ENCODE measurements at places on chromosomes 3 and 15. TPM values are rescaled to one million over a fixed set of nuclear protein-coding genes. Genes with fewer than 3 reads are reported as not detected.

DNA sequence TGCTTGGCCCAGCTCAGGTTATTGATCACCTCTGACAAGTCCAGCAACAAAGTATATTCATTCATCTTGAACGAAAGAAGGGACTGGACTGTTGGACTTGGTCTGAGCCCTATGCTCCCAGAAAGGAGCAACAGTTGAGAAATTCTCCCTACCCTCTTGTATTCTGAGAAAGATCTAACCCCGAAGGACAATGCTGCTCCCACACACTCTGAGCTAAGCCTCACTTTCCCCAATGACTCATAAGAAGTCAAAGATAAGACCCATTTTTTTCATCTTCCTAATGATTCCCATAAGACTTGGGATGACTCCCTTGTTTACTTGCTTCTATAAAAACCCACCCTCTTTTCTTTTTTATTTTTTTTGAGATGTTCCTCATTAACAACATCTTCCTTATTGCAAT lies 549.4 kb upstream of the MDFIC2 start:
- no peak for DNase-seq
- no peaks in the 10 kb centered on the region for H3K27me3 ChIP-seq
- no peak overlapping the region for H3K4me3 ChIP-seq
- no peaks in the 10 kb centered on the region for H3K36me3 ChIP-seq

The PIF1 gene
- total RNA-seq: 0.82 TPM

The SPINK8 gene
- total RNA-seq: 4.9 TPM

DNA sequence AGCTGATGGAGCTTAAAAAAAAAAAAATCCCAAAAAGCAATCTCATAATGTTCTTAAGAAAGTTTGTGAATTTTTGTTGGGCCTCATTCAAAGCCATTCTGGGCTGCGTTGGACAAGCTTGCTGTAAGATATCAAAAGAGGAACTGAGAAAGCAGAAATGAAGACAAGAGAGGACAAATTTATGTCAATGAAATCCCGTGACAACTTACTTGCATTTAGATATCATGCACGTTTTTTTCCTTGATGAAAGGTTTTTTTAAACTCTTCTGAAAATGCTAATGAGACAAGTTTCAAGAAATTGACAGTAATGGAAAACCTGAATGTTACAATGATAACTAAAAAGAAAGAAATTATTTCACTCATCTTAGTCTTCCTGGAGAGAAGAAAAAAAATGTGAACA lies 662.9 kb downstream of the SQOR start:
- H3K4me1 ChIP-seq: no peaks in the 10 kb centered on the region
- H3K36me3 ChIP-seq: no peaks in the 10 kb centered on the region
- DNase-seq: no peak
- no peak overlapping the region for H3K4me3 ChIP-seq
- no peak overlapping the region for H3K27ac ChIP-seq

DNA sequence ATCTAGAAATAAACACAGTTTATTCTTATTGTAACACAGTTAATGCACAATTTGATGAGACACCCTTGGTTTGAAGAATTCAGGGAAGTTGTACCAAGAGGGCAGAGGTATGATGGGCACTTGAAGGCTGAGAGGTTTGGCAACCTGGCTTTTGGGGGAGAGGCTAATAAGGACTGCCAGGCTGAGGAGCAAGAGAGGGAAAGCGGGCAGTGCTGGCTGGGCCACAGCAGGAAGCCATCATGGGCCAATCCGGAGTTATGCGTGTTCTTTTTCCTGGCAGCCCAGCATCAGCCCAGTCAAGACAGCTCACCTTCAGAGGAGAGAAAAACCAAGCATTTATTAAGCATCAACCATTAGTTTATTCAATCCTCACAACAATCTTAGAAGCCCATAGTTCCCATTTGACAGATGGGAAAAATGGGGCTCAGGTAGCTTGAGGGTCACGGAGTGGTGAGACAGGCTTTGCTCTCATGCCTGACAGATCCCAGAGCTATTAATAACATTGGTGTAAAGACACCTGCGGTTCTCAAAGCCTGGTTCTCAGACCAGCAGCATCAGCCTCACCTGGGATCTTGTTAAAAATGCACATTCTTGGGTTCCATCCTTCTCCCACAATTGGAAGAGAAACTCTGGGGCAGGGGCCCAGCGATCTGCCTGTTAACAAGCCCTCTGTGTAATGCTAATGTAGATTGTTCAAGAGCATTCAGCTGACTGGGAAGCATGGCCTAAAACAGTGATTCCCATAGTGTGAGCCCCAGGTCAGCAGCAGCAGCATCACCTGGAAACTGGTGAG lies 183.7 kb downstream of the NTRK3 start:
- H3K36me3 ChIP-seq: no peaks in the 10 kb centered on the region
- H3K4me1 ChIP-seq: no peaks in the 10 kb centered on the region
- H3K27me3 ChIP-seq: no peaks in the 10 kb centered on the region
- no peak overlapping the region for H3K4me3 ChIP-seq
- DNase-seq: no peak

The TEX9 gene
- total RNA-seq: 8.7 TPM

DNA sequence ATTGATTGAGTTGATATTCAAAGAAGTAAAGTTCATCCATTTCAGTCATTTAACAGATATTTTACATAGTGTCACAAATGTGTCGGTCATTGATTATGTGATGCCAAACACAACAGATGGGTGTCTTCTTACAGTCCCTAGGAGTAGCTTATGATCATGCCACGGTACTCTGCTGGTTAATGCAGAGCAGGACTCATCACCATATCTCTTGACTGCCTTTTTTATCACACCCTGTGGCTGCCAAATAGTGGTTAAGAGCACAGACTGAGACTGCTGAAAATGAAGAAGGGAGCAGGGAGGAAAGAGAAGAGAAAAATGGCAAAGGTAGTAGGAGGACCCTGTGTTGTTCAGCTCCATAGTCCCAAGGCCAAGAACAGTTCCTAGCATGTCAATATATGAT lies 12.8 kb upstream of the TIMMDC1 start:
- H3K36me3 ChIP-seq: no peaks in the 10 kb centered on the region
- H3K27ac ChIP-seq: no peak overlapping the region
- no peak overlapping the region for H3K4me3 ChIP-seq
- no peaks in the 10 kb centered on the region for H3K27me3 ChIP-seq
- no peaks in the 10 kb centered on the region for H3K4me1 ChIP-seq

The USP4 gene
- 18.3 TPM for total RNA-seq

DNA sequence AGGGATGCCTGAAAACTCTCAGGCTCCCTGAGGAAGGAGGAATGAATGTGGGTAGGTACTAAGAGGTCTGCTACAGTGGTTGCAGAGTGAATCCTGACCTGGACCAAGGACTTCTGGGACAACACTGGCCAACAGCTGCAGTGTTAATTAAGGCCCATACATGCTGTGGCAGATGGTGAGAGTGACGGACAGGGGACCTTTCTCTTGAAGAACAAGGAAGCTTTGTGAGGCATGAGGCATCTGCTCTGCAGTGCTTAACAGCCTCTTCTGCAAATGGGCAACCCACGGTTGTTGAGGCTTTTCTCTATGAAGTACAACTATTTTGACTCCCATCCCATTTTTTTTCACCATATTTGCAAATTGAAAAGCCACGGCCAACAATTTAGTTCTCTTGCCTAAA lies 26.6 kb upstream of the ACAN start:
- H3K4me3 ChIP-seq: no peak overlapping the region
- no peak overlapping the region for H3K27ac ChIP-seq
- no peaks in the 10 kb centered on the region for H3K36me3 ChIP-seq
- H3K27me3 ChIP-seq: no peaks in the 10 kb centered on the region
- no peak for DNase-seq
- H3K4me1 ChIP-seq: no peaks in the 10 kb centered on the region

DNA sequence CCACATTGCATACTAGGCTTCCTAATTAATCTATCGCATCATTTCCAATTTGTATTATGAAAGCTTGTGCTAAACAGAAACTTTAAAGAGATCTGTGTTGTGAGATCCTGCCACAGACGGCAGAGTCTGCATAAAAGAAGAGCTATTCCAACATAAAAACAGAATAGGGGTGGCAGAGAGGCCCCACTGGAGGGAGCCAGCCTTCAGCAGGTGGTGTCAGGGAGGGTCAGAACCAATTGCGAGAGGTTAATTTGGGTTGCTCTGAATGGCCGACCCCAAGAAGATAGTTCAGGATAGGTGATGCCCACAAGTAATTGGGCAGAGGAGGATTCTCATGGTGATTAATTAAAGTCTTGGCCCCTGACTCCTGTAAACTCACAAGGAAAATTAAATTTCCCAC lies 74.8 kb downstream of the DCLK3 start:
- H3K4me3 ChIP-seq: no peak overlapping the region
- H3K27me3 ChIP-seq: no peaks in the 10 kb centered on the region
- H3K4me1 ChIP-seq: no peaks in the 10 kb centered on the region
- DNase-seq: no peak
- H3K27ac ChIP-seq: no peak overlapping the region

The FAM3D gene
- total RNA-seq: 11.6 TPM

The TEX55 gene
- 6.6 TPM for total RNA-seq

DNA sequence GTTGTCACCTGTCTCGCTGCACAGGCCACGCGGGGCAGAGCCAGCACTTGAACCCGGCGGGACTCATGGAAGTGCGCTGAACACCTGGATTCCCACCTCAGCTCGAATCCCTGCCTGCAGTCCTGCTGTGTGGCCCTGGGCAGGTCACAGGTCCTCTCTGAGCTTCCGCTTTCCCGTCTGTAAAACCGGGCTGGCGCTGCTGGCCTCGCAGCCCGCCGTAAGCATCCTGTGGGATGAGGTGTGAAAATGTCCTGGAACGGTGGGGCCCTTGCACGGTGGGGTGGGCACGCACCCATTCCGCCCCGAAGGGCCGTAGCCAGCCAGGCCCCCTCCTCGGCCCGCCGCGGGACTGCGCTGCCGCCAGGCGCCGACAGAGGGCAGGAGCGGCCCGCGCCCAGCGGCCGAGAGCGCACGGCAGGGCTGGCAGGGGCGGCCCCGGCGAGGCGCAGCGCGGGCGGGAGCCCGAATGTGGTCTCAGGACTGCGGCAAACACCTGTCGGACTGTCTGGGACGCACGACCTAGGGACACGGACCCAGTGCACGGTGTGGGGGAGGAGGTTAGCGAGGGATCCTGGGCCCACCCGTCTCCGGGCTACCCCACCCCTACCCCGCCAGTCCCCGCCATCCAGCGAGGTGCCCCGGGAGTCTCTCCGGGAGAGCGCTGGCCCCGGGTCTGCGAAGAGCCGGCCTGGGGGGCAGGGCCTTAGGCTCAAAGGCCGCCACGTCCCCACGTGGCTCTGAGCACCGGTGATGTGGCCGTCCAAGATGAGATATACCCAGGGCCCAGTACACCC lies 40.4 kb downstream of the DNAJB8 start:
- peaks cover 24% of the 10 kb centered on the region for H3K4me1 ChIP-seq
- no peaks in the 10 kb centered on the region for H3K27me3 ChIP-seq
- no peaks in the 10 kb centered on the region for H3K36me3 ChIP-seq
- no peak overlapping the region for H3K4me3 ChIP-seq
- H3K27ac ChIP-seq: no peak overlapping the region

The SLC28A1 gene
- not detected for total RNA-seq

The KCTD6 gene
- total RNA-seq: 7.2 TPM

The COL6A5 gene
- total RNA-seq: 0.57 TPM

DNA sequence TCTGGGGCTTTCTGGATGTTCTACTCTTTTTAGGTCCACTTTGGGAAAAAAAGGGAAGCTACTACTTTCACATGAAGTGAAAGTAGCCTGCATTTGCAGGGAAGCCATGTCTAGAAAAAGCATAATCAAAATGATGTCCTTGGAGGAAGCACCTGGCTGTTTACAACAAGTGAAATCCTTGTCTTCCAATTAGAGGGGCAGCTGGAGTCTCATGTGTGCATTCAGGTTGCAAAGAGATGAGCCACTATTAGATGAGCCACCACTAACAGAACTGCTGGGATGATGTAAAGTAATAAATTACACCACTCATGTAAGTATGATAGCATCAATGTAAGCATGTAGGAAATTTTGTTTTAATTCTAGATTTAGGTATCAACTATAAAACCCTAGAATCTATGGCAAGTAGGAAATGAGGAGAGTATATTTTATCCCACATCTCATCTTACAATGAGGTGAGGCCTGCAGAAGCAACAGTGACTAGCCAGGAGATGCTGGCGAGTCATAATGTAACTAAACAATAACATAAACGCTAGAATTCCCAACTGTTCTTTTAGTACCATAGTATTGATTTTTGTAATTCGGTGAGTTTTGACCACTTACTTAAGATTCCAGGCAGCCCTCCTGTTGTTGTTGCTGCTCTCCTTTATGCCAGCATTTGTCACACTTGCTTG lies 75.9 kb downstream of the TMEM108 start:
- no peaks in the 10 kb centered on the region for H3K27me3 ChIP-seq
- no peak overlapping the region for H3K27ac ChIP-seq
- H3K4me3 ChIP-seq: no peak overlapping the region
- no peaks in the 10 kb centered on the region for H3K36me3 ChIP-seq
- DNase-seq: no peak
- H3K4me1 ChIP-seq: no peaks in the 10 kb centered on the region

DNA sequence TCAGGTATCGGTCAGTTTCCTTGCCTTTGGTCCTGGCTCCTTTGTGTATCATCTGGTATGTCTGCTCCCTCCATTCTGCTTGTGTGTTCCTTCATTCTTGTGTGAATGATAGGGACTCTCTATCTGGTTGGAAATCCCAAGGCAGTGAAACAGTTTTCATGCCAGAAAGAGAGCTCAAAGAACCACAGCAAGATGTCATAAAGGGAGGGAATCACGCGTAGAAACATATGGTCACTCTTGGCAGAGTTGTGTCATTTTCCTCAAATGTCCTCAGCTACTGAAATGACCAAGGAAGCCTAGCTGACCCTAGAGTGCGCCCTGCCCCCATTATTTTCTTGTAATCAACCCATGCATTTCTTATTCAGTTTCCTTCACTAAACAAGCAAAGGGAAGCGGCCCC lies 48.0 kb downstream of the RASGRP1 start:
- no peaks in the 10 kb centered on the region for H3K36me3 ChIP-seq
- H3K4me3 ChIP-seq: no peak overlapping the region
- H3K27me3 ChIP-seq: no peaks in the 10 kb centered on the region
- no peak for DNase-seq
- H3K4me1 ChIP-seq: no peaks in the 10 kb centered on the region

DNA sequence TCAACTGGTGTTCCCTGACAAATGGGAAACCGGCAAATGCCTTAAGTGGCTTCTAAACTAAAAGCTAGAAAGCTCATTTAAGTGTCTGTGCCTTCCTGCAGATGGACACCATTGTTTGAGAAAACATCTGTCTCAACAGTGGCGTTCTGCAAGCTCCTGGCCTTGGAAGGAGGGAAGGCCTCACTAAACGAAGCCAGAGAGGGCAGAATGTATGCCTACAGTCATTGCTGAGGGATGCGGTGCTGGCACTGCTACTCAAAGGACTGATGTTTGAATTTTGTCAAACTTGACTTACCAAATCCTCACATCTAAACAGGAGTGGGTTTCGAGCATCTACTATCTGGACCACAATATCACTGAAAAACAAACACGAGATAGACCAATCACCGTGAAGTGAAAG lies 12.2 kb downstream of the LSG1 start:
- H3K36me3 ChIP-seq: no peaks in the 10 kb centered on the region
- H3K4me1 ChIP-seq: no peaks in the 10 kb centered on the region
- no peak overlapping the region for H3K4me3 ChIP-seq
- DNase-seq: no peak

GRCh38 chr3:187247398-187247797 lies 44.1 kb downstream of the MASP1 start:
- no peak overlapping the region for H3K27ac ChIP-seq
- H3K27me3 ChIP-seq: no peaks in the 10 kb centered on the region
- DNase-seq: no peak
- H3K4me3 ChIP-seq: no peak overlapping the region
- no peaks in the 10 kb centered on the region for H3K36me3 ChIP-seq

The HHATL gene
- total RNA-seq: 5.5 TPM
